Karpas-422 (cell line): ENCODE measurements at places on chromosomes 4 and X. TPM values are rescaled to one million over a fixed set of nuclear protein-coding genes. Genes with fewer than 3 reads are reported as not detected.

GRCh38 chrX:46959985-46960700, 47.9 kb downstream of the JADE3 start:
- DNase-seq: no peak

The GAK gene
- 48.8 and 76.6 TPM in 2 replicates for total RNA-seq

The AFAP1 gene
- total RNA-seq: not detected in 2 replicates

DNA sequence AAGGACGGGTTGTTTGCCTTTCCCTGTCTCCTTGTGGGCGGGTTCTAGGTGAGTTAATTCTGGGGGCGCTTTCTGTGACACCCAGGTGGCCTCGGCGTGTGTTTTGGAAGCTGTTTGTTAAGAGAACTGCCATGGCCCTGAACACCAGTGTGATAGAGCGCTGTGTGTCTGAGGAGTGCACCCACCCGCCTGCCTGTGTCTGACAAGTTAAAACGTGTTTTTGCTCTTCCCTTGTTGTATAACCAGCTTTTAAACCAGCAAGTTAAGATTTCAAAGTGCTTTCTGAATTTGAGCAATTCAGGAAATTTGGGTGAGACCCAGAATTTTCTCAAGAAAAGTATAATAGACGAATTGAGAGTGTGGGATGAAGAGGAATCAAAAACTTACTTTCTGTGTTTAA, 55.2 kb upstream of the HGFAC start:
- no peak for DNase-seq

DNA sequence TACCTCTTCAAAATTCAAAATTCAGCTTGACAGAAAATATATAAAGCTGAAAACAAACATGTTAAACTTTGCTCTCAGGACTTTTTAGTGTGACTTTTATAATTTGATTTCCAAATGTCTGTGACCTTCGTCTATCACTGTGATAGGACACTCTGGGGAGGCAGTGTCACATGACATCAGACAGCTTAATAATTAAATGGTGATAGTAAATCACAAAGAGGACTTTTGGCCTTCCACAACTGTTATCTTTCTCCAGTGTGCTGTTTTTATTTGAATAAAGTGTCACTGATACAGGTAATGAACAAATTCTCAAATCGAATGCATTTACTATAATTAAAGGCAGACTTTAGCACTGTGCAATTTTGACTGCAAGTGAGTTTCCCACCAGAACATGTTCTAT, 83.1 kb downstream of the MID1 start:
- DNase-seq: no peak

GRCh38 chr4:80360900-80361299, 25.4 kb downstream of the CFAP299 start:
- DNase-seq: no peak

- DNase-seq: no peak
Measured at GRCh38 chr4:178296669-178297068, 854.4 kb upstream of the AGA start.

DNA sequence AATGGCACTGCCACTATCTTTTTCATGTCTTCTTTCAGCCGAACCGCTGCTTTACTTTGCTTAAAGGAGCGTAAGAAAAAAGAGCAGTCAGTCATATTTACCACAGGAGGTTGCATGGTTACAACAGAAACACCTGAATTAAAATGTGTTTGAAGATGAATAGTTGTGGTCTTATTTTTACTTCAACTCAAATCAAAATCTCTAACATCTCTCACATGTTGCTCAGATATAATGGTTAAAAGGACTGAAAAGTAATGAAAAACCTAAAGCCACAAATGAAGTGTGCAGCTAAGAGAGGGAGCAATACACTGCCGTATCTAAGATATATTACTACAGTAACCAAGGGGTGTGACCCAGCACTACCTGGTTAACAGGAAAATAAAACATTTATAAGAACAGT, 27.4 kb downstream of the FAM13A start:
- no peak for DNase-seq

GRCh38 chr4:92182006-92182735, 121.6 kb upstream of the GRID2 start:
- DNase-seq: no peak

The P2RY10 gene
- 0.51 and 1.3 TPM in 2 replicates for total RNA-seq

DNA sequence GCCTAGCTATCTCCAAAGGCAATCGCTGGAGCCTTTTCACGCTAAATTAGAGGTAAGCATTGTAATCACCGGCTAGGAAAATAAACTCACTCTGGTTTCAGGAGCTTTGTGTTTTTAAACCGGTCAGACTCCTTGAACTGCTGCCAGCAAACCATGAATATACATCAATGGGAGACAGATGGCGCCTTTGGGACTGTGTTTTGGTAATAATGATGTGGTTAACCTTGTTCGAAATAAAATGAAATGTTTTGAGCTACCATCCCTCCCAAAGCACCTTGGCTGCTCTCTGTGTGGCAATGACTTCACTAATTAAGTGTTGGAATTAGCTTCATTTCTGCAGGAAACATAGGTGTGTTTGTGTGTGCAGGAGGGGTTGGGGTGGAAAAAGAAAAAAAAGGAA, 65.3 kb downstream of the CLNK start:
- DNase-seq: no peak

The STPG2 gene
- total RNA-seq: 0.56 TPM in 1 of 2 replicates, not detected in the other

GRCh38 chr4:176380352-176381157, 60.8 kb downstream of the SPCS3 start:
- DNase-seq: no peak

The CT55 gene
- total RNA-seq: not detected in 2 replicates

DNA sequence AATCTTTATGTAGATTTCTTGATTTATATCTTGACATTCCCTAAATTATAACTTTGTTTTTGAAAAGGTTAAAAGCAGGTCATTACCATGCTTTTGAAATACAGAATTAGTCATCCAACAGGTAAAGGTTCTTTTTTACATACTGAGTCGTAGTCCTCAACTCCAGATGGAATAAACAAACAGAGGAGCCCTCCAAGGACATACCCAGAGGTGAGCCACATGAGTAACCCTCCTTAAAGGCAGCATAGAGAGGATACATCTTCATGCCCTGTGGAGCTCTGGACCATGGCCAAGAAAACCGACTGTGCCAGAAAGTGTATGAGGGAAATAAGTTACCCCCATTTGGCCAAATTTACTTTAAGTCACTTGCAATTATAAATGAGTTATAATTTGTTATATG, 95.3 kb upstream of the MCF2 start:
- no peak for DNase-seq

- no peak for DNase-seq
Measured at GRCh38 chr4:152572417-152573086, 36.7 kb upstream of the FBXW7 start.

The TSPAN6 gene
- not detected in 2 replicates for total RNA-seq

The UGT2A3 gene
- not detected in 2 replicates for total RNA-seq

DNA sequence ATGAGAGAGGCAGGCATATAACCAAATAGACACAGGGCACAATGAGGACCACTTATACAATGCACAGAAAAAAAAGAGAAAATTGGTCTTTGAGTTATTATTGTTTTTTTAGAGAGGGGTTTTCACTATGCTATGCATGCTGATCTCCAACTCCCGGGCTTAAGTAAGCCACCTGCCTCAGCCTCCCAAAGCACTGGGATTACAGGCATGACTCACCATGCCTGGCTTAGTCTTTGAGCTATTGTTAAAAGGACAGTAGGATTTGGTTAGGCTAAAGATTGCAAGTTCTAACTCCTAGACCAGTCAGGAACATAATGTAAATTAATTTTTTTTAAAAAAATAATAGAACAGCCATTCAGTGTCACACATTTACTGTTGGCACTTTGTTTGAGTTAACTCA, 340.1 kb downstream of the GPAT3 start:
- no peak for DNase-seq

DNA sequence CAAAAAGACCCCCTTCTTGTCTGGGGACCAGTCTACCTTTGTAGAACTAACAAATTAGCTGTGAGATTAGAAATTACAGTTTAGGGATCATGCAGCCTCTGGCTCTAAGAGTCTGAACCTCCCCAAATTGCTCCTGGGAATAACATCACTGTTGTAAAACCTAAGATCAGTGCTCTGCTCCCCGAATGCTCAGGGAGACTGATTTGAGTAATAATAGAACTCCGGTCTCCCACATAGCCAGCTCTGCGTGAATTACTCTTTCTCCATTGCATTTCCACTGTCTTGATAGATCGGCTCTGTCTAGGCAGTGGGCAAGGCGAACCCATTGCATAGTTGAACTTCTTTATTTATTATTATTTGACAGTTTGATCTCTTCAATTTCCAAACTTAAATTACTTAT, 160.8 kb upstream of the VCX3A start:
- no peak for DNase-seq

The MAGEB1 gene
- not detected in 2 replicates for total RNA-seq

The IRS4 gene
- not detected in 2 replicates for total RNA-seq

GRCh38 chr4:158189422-158189821, 16.6 kb upstream of the GASK1B start:
- DNase-seq: peak; percentile 53

DNA sequence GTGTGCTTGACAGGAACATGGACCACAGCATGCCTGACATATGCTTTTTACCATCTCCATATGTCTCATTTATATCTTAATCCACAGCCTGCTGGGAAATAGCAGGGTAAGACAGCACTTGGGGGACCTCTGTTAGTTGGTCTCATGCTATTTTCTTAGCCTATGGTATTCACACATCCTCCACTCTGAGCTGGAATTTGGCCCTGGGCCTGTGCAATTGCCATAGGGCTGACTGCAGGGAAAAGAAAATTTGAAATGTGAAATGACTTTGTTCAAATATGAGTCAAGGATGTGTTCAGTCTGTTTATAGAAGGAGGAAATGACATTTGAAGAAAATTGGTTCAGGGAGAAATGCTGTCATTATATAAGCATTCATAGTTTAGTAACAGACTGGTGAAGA, 9.6 kb upstream of the MAP7D3 start:
- no peak for DNase-seq
